Adrenal gland (tissue), 19 donors: ENCODE measurements at places on chromosomes 1 and 21.

DNA sequence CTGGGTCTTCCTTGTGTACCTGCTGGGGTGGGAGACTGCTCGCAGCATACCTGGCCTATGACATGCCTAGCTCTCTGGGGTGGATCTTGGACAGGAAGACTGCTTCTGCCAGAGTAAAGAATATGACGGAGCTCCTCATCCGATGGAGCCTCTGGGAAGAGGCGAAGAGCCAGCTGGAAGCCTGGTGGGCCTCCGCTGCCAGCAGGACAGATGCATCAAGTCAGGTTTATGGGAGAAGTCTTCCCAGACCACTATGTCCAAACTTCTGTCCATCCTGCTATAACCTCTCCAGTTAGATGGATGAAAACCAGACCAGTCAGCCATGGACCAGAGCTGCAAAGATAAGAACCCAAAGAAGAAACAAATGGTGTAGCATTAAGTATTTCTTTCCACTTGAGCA is 27.7 kb upstream of the NGF start:
- DNase-seq = no peak

- no peak for DNase-seq
These were observed 68.6 kb downstream of the RPAP2 start for GRCh38 chr1:92367496-92367895.

DNA sequence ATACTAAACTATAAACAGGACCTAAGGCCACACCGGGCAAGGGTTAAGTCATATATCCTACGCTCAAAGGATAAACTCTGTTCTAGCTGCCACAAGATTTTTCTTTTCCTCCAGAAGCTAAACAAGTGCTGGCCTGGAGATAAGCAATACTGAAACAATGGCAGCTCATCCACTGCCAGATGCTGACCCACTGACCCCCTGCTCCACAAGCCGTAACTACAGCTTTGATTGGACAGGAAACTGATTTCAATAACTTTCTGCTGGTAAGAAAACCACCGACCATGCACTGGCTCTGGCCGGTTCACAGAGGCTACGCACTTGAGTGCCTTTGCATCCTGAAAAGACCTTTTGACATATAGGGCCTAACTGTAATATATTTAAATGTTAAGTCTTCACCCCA is 51.3 kb upstream of the PLA2G2C start:
- no peak for DNase-seq

GRCh38 chr21:46457801-46458314 is 833 bp upstream of the DIP2A start:
- DNase-seq = peak; percentile 59

DNA sequence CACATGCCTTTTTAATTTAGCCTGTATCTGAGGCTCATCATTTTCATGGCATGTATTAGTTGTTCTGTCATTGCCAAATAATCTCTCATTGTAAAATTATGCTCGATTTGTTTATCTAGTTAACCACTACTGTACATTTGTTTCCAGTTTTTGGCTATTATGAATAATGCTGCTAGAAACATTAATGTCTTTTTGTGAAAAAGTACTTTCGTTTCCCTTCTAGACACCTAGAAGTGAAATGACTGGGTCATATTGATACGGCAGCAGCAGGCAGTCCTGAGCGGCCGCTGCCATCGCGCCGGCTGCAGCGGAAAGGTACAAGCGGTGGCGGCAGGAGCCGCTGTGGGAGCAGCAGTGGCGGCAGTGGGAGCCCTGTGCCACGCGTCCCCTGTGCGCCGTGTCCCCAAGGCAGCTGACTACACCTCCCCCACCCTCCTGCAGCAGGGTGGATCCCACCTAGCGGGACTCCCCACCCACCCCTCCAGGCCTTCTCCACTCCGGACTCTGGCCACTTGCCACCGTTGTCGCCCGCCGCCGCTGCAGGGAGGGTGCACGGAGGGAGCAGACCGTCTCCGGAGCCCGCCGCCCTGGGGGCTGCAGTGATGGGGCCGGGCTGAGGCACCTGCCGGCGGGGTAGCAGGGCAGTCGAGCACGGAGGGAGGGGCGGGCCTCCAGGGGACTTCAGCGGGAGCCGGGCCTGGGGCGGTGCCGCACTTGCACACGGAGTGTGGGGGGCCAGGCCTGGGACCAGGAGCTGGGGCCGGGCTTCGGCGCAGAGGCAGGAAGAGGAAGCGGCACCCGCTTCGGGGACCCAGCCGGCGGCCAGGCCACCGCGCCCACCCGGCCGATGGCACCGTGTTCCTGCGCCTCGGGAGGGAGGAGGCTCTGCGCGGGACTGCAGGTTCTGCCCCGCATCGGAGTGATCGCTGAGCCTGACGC is 66.8 kb upstream of the RGS7 start:
- DNase-seq = peak; percentile 40

GRCh38 chr21:17611414-17612022 is 1.2 kb downstream of the BTG3 start:
- DNase-seq = peak; percentile 87

DNA sequence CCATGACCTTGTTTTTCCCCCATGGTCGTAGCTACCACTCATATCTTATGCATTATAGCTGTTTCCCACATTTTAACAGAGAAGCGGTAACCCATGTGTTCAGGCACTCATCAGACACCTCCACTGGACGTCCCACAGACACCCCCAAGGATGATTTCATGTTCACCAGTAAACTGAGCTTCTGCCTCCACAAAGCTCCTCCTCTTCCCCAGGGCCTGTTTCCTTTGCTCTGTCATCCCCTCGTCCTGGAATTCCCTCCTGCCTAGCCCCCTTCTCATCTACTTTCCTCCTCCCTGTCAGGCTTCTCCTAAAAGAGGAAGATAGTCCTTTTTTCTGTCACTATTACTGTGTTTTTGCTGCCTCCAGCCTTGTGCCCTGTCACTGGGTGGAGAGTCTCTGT is 111.2 kb downstream of the OMA1 start:
- no peak for DNase-seq
